Naive thymus-derived CD4-positive, alpha-beta T cell (primary cell): ENCODE measurements at places on chromosomes 1 and 21.

- DNase-seq, result no peak
Measured at GRCh38 chr1:151964510-151964909, 29.1 kb downstream of the S100A10 start.

- DNase-seq, result no peak
Measured at GRCh38 chr21:24994717-24995116, 612.6 kb downstream of the MRPL39 start.

DNA sequence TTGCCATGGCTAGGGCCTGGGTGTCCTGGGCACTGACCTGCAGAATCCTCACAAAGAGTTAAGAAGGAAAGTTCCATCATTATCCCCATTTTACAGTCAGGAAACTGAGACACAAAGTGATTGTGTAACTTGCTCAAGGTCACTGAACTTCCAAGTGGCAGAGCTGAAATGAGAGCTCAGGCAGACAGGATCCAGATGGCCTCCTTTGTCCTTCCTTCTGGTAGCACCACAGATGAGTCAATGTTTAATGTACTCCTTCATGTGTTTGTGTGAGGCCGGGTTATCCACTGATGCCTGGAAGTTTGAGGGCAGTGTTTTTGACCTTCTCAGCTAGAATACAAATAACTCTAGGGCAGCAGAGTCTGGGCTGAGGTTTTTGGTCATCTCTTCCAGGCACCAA lies 207.0 kb downstream of the TNR start:
- DNase-seq, result no peak

GRCh38 chr1:94676686-94677085 lies 135.1 kb upstream of the F3 start:
- no peak for DNase-seq

GRCh38 chr1:110184446-110184845 lies 25.7 kb upstream of the KCNC4 start:
- no peak for DNase-seq

DNA sequence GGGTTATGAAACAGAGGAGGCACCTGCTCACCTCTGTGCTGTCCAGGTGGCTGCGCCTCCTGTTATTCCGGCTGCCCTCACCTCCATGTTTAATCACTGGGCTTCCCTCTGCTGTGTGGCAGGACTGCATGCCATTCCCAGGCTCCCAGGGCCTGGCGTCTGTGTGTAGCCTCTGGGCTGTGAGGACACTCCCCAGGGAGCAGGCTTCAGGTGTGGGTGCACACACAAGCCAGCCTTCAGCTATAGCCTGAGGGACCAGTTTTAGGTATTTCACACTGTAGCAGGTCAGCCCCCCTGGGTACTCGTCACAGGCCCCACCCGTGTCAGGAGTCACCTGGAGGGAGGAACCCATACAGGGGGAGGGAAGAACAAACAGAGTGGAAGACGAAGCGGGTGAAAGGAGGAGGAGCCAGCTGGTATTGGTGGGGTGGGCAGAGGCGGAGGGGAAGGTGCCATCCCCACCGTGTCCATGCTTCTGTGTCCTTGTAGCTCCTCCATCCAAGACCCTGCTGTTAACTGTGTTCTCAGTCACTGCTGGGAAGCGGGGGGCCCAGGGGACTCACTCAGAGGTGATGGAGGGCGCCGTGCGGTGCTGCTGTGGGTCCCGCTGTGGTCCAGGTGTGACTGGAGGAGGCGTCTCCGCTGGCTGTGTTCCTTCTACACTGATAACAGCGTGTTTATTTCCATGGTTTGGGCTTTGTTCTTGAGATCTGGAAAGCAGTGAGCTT lies 158.6 kb downstream of the PGBD5 start:
- no peak for DNase-seq

DNA sequence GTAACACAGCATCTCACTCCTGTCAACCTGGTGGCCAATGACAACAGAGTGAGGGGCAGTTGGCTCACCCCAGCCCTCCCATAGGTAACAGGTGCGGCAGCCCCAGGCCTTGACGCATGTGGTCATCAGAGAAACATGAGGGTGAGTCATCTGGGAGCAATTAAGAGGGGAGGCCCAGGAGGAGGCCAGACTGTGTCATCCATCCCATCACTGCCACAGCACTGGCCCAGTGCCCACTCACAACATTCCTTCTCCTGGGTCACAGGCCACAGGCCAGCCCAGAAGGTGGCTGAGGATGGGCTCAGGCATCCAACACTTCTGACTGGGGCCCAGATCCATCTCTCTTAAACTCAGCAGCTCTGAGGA lies 17.1 kb downstream of the TEX35 start:
- DNase-seq, result no peak

- no peak for DNase-seq
Measured at GRCh38 chr21:28338701-28339305, 653.9 kb downstream of the LTN1 start.
